ENCODE measurements at places on chromosomes 4 and X.

GRCh38 chrX:9352694-9353411 is 112.0 kb upstream of the TBL1X start:
- no peak for DNase-seq

DNA sequence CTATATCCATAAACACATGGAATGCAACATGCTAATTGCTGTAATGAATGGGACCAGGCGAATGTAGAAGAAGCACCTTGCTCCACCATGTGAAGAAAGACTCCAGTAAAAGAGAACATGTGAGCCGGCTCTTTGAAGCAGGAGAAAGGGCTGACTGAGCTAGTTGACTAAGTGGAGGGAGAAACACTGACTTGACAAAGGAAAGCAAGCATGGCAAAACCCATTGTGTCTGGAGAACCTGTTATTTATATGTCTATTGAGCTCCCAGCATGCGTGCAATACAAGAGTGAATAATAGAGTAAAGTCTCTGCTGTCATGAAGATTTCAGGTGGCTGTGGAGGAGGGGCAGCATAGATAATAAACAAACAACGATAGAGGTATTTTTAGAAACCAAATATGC is 559.9 kb downstream of the RAB28 start:
- DNase-seq, result no peak

DNA sequence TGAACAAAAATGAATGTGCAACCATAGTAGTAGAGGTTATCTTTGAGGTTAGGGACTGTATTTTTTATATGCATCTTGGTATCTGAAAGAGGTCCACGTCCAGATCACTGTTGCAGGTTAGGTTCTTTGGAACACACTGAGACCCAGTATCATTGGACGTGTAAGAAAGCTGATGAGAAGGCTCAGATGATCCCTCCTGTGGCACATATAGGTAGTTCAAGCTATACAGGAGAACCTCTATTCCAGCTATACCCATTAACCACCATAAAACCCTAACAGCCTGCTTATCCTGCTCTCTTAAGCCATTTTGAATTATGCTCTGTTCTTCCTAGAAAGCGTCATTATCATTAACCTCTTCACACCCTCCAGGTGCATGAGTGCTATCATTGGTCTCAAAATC is 930.7 kb upstream of the HS3ST1 start:
- no peak for DNase-seq

DNA sequence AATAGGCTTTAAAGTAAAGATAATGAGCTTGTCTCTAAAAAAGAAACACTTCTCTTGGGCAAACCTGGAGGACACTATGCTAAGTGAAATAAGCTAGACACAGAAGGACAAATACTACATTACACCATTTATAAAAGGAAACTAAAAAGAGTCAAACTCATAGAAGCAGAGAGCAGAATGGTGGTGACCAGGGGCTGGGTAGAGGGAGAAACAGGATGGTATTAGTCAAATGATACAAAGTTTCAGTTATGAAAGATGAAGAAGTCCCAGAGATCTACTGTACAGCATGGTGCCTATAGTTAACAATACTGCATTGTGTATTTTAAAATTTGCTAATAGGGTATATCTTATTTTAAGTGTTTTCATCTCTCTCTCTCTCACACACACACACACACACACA is 28.5 kb downstream of the ACSL4 start:
- DNase-seq, result no peak

DNA sequence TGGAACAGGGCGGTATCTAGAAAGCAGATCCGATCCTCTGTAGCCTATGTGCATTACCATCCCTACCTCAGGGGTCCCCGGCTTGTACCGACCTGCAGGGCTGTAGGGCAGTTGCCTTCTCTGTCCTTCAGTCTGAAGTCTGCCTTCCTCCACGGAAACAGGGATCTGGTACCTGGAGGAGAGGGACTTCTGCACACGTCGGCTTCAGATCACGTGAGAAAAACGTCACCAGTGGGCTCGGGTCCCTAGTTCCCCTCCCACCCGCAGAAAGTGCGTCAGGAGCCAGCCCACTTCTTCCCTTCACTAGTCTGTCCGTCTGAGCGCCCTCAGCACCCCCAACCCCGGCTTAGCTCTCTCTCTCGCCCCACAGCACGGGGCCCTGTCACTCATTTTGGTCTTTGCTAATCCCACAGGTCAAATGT is at the start of gene TCEAL5:
Gene TCEAL5 (minus strand): TSS at position 170 of the 422 bp plus-strand sequence. CDS start 2,187 bp downstream, outside the sequence.
- DNase-seq, result no peak

DNA sequence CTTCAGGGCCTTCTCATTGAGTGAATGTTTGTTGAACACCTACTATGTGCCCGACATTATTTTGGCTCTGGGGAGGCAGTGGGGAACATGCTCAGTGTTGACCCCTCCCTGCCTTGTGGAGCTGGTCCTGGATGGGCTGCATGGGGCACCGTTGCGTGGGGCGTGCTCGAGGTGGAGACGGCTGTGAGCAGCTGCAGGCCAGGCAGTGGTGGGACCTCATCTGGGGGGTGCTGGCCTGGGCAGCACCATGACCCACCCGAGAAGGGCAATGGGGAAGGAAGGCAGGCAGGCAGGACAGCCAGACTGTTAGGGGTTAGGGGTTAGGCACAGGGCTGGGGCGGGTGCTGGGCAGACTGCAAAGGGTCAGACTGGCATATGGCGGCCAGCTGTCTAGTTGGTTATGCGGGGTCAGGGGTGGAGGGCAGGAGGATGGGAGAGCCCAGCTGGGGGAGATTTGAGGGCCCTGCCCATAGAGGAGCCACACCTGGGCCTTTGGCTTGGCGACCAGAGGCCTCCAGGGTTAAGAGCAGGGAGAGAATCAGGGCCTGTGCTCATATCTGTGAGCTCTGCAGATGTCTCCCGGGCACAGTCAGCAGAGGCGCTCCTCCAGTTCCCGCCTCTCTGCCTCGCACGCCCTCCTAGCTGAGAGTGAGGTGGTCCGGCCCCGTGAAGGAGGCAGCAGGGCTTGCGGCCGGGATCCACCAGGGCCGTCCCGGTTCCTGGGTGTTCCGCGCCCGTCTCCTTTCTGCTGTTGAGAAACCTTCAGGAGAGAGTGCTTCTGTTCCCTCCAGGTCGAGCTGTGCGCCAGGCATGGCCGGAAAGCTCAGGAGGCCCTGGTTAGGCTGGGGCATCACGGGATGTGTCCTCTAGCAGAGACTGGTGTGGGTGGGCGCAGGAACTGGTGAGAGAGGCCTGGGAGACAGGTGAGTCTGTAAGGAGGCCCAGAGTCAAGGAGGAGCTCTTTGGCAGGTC is 73.3 kb downstream of the RGS12 start:
- no peak for DNase-seq

- DNase-seq, result no peak
These were observed 840 bp downstream of the ZNF711 start for GRCh38 chrX:85244450-85245211.

GRCh38 chrX:9433596-9433995 is 31.3 kb upstream of the TBL1X start:
- no peak for DNase-seq

DNA sequence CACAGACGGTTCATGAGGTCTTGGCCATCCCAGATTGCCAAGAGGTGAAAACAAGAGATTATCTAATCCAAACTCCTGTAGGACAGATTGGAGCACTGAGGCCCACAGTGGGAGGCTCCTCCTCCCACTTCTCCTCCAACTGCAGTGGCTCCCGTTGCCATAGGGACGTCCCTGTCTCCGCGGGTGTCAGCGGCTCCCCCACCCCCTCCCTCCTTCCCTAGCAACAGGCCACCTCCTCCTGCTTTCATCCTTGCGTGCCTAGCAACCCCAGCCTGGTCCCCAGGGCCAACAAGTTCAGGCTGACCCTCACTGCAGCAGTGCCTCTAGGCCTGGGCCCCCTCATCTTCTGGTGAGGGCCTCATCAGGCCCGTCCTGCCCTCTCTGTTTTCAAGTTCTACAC is 6.8 kb upstream of the IQSEC2 start:
- DNase-seq, result no peak

- no peak for DNase-seq
These were observed 702 bp downstream of the MMGT1 start for GRCh38 chrX:135973025-135973547.

DNA sequence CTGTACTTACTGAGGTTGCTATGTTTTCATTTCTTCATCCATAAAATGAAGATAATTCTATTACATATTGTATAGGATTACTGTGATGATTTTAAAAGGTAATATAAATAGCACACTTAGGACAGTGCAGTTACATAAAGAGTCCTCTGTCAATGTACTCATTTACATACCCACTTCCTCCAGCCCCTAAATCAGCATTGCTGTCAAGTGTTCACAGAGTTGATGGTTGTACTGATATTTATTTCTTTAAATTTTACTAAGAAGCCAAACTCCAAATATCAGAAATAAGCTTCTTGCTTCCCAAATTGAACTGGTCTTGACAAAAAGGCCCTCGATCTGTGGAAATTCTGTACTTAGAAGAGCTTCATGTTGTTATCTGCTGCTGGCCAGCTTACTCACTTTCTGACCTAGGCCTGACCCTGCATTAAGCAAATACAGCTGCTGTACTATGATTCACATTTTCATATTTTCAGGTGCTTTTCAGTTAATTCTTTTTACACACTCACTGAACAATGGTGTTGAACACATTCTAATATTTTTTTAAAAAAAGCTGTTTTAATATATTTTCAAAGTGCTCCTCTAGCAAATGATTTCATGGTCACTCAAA is 259.6 kb downstream of the UNC5C start:
- no peak for DNase-seq

Data from activated T-helper 1 cell treated with anti-CD3 and anti-CD28 coated beads, Interleukin-2, amount 50 U/mL, for 16 hours (primary cell).